ENCODE measurements at places on chromosomes 4 and X.

GRCh38 chrX:45801554-45801953 is 600.9 kb upstream of the DIPK2B start:
- DNase-seq = peak; percentile 35

DNA sequence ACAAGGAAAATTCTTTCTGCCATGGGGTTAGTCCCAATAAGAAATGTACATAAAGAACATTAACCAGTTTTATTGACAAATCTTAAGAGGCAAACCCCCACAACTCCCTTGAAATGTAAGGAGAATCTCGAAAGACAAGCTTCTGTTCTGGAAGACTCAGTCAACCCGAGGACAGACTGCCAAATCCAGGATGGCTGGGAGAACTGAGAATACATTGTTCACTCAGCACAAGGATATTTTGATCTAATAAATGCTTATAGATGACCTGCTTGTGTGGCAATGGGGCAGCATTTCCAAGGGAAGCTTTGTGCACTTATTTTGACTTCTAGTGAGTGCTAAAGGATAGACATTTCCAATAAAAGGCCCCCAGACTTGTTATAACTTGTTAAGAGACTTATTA is 280.4 kb downstream of the DHX15 start:
- no peak for DNase-seq

DNA sequence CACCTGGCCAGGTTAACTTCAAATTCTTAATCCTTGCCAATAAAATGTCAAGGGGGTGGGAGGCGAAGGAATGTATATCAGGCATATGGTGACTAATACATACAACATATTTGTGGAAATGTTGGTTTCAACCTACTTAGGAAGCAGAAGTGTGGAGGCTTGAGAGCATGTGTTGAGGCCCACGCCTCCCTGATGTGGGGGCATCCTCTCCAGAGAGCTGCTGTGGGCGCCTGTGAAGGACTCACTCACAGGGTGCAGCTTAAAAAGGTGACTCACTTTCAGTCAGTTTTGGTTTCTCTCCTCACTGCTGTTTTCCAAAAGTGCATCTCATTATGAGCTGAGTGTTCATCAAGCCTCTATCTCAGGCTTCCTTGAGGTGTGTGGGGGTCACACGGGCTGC is 27.5 kb downstream of the LNX1 start:
- DNase-seq = no peak

DNA sequence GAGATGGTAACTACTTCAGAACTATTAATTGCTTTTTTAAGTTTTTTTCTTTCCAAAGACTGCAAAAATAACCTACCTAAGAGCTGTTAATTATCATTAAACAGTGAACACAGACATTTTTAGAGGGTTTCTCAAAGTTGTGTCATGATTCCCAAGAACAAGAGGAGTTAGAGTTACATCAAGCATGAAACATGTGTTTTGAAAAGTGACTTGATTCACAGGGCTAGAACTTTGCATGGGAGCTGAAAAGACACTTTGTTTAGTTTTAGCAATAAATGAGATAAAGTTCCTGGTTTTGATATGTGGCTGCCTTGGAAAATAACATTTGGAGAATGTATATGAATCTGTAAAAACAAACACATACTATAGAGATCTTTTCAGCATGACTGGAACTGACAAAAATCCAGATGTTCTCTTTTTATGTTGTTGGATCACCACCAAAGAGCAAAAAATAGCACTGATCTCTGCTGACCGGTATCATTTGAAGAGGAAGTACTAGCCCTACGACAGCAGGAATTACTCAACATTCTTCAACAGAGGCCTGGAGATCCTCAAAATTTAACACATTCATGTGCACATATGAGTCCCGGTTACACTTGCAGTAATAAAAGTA is 173.0 kb upstream of the PCDH18 start:
- no peak for DNase-seq

- DNase-seq = no peak
Observed at GRCh38 chr4:72663828-72664227, 94.8 kb upstream of the ADAMTS3 start.

Data from naive thymus-derived CD4-positive, alpha-beta T cell (primary cell).